HFFc6 (cell line): ENCODE measurements at places on chromosomes 4 and X. TPM values are rescaled to one million over a fixed set of nuclear protein-coding genes. Genes with fewer than 3 reads are reported as not detected.

GRCh38 chr4:70746179-70746839 is 24.5 kb downstream of the RUFY3 start:
- DNase-seq, result peak; percentile 50

GRCh38 chrX:134024686-134025377 is 39.4 kb upstream of the GPC3 start:
- DNase-seq, result no peak

GRCh38 chrX:100584611-100585010 is at the start of gene TNMD:
TNMD (plus strand) TSS chrX:100584936; CDS start chrX:100585019, 83 bp downstream.
- no peak for DNase-seq

- DNase-seq, result peak; percentile 89
Observed at GRCh38 chr4:55947912-55948725, 626 bp upstream of the CEP135 start.

DNA sequence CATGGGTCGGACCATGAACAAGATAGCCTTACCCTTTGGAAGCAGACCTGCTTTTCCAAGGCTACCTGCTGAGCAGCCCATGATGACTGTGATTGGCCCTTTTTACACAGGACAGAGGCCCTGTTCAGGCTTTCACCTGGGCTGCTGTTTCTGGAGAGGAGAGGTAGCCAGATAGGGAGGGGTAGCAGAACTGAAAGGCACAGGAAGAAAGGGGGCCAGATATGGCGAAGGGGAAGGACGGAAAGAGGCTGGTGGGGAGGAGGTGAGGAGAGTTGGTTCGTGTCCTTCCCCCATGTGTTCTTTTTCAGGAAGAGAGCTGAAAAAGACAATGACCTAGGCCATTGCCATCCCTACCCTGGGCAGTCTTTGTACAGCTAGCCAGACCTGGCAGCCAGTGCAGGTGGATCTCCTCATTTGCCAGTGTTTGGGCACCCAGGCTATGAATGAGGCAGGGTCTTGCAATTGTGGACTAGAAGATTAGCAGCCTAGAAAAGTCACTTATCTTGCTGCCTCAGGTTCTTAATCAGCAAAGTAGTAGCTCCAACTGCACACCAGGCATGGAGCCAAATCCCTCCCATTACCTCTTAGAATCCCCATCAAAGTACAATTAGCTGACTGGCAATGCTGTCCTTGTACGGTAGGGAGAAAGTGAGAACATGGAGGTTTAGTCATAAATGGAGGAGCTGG is 139.6 kb downstream of the AMMECR1 start:
- no peak for DNase-seq

DNA sequence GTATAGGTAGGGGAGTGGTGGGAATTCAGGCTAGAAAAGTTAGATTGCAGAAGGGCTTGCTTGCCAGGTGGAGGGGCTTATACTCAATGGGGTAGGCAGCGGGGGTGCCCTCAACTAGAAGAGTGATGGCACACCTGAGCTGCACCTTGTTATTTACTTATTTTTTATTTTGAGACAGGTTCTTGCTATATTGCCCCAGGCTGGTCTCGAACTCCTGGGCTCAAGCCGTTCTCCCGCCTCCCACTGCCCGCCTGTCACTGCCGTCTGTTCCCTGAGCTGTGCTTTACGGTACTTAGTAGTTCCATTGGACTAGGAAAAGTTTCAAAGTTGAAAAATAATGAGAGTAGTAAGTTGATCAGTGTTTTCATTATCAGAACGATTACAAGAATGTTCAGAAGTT is 2.0 kb downstream of the ZFX start:
- DNase-seq, result no peak

GRCh38 chr4:80931631-80932081 is 98.9 kb upstream of the BMP3 start:
- no peak for DNase-seq

DNA sequence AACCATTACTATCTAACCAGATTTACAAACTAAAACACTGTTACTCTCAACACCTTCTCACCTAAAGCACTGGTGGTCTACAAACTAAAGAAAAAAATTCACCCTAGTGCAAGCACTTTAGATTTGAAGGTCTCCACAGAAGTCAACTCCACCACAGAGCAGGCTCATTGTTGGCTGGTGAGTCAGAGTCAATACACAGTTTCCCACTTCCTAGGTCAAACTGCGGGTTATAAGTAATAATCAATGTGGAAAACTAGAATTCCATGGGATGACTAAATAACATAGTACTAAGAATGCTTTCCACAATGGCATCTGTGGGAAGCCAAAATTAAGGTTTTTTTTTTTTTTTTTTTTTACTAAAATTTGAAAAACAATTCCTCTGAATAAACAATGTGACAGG is 191.8 kb downstream of the PDGFC start:
- DNase-seq, result peak; percentile 84

DNA sequence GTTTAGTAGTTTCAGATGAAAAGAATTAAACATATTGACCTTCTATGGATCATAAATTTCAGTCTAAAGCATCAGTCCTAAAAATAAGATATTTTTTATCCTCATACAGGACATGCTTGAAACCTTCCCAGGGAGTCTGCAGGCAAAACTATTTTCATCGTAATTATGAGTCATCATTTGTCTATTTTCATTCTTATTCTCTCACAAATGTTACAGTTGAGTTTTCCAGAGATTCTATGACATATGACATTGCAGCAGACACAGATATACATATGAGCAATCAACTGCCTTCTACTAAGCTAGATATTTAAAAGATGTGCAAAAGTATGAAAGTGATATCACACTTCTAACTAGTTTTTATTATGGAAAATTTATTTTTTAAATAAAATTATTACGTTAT is 398.0 kb downstream of the MAGEB5 start:
- DNase-seq, result no peak

DNA sequence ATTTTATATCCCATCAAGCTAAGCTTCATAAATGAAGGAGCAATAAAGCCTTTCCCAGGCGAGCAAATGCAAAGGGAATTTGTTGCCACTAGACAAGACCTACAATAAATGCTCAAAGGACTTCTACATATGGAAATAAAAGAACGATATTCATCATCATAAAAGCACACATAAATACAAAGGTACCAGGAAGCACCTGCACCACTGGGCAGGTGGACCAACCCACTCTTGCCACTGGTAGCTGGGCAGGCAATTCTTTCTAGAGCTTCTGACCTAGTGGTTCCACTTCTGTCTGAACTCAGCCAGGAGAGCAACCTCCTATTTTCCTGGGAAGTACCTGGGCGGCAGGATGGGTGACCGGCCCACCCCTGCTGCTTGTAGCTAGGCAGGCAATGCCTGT is 237.2 kb upstream of the ITM2A start:
- no peak for DNase-seq

DNA sequence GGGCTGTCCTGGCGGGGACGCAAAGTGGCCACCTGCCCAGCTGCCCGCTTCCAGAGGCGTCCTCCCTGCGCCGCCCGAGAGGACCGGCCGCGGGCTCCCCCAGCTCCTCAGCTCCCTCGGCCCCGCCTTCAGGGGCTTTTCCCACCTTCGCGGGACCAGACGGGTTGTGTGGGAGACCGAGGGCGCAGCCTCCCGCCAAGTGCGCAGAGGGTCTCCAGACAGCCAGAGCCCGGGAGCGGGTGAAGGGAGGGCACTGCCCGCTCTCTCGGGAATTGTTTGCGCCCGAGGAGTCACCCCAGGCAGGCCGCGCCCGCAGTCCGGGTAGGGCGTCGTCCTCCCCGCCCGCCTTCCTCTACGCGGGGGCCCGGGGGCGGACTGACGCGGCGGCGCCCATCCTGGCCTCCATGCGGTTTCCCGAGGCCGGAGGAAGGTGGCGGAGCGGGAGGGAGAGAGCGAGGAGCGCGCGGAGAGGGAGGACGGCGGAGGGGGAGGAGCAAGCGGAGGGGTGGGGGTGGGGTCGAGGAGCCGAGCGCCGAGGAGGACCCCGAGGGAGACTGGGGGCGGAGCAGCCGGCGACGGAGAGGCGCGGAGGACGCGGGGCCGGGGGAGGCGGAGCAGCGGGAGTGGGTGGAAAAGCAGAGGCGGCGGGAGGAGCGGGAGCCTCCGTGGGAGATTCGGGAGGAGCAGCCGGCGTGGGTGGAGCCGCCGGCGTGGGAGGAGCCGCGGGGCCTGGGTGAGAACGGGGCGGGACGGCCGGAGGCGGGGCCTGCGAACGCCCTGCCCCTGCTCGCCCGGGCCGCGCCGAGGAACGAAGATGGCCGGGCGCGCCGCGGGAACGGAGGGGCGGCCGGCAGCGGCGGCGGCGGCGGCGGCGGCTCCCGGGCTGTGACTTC is 47.5 kb downstream of the CLDN34 start:
- peak; percentile 82 for DNase-seq

DNA sequence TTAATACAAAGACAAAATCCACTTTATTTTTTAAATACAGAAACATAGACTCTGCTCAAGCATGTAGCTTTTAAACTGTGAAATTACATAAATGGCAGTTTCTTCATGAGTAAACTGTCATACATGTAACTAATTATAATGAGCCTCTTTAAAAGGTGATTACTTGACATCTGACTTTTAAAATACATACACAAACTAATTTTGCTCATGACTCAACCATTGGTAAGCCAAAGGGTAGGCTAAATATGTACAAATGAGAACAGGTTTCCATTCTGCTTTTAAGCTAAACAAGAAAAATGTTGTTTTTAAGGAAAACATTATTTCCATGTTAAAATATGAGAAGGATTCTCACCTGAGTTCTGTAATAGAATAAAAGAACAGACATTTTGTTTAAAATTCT is 27.9 kb downstream of the CAMK2D start:
- DNase-seq, result no peak

DNA sequence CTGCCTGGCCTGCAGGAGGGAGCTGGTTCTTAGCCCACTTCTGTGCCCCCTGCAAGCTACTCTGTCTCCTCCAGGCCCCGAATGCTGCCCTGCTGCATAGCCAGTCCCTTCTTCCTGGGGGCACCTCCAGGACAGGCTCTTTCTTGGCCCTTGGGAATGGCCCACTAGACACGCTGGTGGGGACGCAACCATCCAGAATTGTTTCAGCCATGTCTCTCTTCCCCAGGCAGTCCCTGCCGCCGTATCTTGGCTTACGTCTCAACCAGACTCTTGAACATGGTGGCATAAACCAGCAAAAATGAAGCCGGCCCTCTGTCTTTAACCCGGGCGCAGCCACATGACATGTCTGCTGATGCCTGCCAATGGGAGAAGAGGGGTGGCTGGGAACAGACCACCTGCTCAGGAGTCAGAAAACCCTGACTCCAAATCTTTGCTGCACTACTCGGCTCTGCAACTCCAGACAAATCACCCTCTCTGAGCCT is 9.0 kb downstream of the LRPAP1 start:
- no peak for DNase-seq

- no peak for DNase-seq
Observed at GRCh38 chr4:154984148-154984547, 203.1 kb downstream of the RBM46 start.

DNA sequence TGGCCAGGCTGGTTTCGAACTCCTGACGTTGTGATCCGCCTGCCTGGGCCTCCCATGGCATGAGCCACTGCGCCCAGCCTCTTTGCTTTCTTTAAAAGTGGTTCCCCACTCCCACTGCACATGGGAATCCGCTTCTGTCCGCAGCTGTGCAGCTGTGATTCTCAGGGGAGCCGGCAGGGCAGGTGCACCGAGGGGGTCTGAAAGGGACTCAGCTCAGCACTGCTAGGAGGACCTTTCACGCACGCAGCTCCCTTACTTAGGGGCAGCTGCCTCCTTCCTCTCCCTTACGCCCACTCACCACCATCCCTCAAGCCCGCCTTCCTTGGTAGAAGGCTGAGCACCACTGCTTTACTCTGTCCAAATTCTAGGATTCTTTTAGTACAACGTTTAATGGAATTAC is 40.4 kb upstream of the CYP4V2 start:
- DNase-seq, result no peak

GRCh38 chrX:107845625-107846024 is 20.0 kb downstream of the MID2 start:
- no peak for DNase-seq

GRCh38 chrX:19532709-19533108 is 17.4 kb upstream of the MAP3K15 start:
- no peak for DNase-seq

DNA sequence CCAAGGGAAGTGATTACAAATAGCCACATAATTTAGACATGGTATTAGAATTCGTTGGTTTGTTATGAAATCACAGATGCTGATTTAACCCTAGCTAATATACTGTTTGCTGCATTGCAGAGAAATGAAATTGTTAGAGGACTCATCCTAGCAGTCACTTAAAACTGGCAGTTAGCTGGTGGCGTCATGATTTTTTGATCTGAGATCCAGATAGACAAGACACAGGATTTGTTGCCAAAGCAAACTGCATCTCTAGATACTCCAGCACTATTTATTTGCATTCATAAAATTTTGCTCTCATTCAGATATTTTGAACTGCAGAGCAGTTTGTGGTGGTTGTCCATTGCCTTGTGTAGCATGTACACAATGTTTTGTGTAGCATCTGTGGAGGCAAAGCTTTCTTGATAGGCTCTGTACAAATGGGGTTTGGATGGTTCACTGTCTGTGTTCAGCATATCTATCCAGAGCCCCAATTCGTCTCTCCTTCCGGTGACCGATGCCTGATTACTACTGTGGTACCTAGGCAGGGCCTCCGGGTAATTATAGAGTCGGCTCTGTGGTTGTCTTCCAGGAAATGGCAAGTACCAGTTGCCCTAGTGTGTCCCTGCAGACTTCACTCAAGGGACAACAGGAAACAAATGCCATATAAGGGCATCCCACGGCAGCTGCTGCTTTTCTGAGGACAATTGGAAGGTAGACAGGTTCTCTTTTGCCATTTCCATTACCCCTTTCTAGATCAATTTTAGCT is 30.1 kb upstream of the SPARCL1 start:
- DNase-seq, result no peak

GRCh38 chrX:118114971-118115370 is 1.6 kb downstream of the KLHL13 start:
- DNase-seq, result no peak

Gene HGFAC
- total RNA-seq, result not detected in 3 replicates

Gene CPE
- not detected in 3 replicates for total RNA-seq

Gene DGAT2L6
- total RNA-seq, result not detected in 3 replicates

Gene SULT1E1
- total RNA-seq, result not detected in 3 replicates

Gene SSX4B
- total RNA-seq, result not detected in 3 replicates

Gene SUPT20HL1
- not detected in 3 replicates for total RNA-seq

Gene USP26
- not detected in 3 replicates for total RNA-seq

Gene HS3ST1
- not detected in 3 replicates for total RNA-seq

Gene BRS3
- not detected in 3 replicates for total RNA-seq

Gene PGAM4
- not detected in 2 replicates for total RNA-seq

Gene GPC3
- total RNA-seq, result not detected in 3 replicates

Gene UNC5C
- not detected in 3 replicates for total RNA-seq

Gene CCSER1
- not detected in 3 replicates for total RNA-seq

Gene SPANXA2
- total RNA-seq, result 0.54 to 212 TPM (median 0.67 TPM) in 3 replicates

Gene TMEM156
- 0.27 to 0.60 TPM (median 0.43 TPM) in 3 replicates for total RNA-seq

Gene USP17L5
- total RNA-seq, result not detected in 3 replicates
